ENCODE measurements at places on chromosomes 16 and 17.

DNA sequence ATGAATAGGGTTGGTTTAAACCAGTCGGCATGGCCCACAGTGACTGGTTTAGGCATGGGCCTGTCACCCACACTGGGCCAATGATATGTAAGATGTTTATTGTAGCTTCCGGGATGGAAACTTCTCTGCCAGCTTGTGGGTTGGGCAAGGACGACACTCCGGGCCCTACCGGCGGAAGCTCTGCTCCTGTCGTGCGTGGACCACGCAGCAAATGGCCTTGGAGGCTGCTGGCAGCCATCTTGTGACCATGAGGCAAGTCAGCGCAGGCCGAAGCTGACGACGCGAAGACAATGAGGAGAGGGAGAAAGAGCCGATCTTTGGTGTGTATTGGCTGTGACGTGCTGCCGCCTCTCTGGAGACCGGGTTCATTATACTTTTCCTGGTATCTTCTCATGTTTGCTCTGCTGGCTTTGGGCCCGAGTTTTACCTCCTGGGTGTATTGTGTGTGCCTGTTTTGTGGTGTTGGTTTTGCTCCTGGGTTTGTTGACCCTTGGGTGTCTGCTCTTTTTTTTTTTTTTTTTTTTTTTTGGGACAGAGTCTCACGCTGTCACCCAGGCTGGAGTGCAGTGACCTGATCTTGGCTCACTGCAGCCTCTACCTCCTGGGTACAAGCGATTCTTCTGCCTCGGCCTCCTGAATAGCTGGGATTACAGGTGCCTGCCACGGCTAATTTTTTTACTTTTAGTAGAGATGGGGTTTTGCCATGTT lies 15.4 kb downstream of the SLC25A10 start:
- DNase-seq = no peak

GRCh38 chr17:17042851-17043460 lies 699 bp downstream of the MPRIP start:
- DNase-seq = peak; percentile 78

DNA sequence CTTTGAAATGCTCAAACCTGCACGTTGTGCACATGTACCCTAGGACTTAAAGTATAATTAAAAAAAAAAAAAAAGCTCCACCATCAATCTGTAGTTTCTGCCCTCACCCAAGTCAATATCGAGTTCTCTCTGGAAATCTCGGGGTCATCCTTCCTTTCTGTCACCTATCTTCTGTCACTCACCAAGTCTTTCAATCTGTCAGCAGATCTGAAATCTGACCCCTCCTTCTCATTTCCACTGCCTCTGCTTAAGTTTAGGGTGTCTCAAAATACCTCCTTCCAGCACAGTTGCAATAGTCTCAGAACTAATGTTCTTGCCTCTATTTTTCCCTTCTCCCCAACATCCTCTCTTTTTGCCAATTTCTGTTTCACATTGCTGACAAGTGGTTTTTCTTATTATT lies 32.3 kb downstream of the FTO start:
- no peak for DNase-seq

- DNase-seq = no peak
Observed at GRCh38 chr16:12674524-12674923, 129.2 kb downstream of the CPPED1 start.

- DNase-seq = peak; percentile 37
Observed at GRCh38 chr16:14186795-14187221, 115.7 kb downstream of the MRTFB start.

DNA sequence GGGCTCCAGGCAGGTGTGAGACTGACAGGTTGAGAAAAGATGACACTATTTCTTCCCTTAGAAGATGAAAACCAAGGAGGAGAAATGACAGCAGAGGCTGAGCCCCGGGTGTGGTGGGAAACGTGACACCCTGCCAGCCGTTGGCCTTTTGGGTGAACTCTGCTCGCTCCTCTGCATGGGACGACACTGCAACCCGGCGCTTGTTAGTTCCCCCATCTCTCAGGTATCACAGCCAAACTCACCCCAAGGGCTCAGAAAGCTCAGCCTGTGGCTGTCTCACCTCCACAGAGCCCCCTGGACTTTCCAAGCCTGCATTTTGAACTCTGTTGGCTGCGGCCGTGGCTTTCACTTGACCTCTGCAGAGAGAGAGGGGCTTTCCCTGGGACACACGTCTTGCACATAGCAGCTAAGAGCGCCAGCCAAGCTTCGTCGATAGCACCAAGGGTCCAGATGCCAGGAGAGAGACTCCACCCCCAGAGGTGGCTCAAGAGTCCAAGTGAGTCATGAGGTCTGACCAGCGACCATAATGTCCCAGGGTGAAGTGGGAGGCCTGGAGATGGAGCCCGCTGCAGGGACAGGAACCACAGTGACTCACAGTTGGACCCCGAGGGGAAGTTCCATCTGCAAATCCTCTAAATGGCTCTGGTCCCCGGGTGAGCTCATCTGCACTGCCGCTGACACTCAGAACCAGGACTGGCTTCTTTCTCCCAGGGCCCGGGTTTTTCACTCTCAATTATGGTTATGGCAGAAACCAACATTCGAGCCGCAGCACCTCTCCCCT lies 301.9 kb downstream of the SOX9 start:
- DNase-seq = peak; percentile 80

DNA sequence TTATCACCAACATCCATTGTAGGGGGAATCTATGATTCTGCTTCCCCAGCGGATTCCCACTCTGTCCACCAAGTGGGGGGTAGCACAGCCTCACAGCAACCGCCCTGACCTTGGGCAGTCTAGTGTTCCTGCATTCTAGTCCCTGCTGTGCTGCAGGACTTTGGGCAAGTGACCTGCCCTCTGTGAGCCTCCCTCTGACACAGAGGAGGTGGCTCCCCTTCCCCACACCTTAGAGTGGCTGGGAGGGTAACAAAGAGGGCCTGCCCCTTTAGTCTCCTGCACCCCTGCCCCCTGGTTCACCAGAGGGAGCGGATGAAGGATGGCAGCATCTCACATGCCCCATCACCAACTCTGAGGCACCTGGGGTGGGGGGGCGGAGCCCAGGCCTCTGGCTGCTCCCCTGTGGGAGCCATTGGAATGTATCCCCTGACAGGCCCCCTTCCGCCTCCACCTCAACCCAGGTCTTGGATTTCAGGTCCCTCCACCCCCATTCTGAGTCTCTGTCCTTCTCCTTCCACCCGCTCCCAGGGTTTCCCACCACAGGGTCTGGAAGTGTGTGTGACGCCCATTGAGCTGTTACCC lies 10.1 kb downstream of the GAS2L2 start:
- no peak for DNase-seq

DNA sequence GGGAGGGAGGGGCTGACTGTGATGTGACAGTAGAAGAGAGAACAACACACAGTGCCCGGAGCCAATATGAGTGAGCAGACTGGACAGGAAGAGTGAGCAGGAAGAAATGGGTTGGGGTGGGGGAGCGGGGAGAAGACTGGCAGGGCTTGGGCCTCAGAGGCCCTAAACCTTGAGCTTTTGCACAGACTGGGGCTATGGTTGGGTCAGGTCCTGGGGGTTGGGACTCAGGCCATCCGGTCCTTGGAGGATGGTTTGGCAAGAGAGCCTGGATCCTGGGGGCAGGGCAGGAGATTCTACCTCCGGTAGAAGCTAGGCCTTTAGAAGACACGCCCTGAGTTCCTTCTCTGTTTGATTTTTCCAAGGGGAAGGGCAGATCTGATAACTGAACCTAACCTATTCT lies 1.1 kb downstream of the CAMTA2 start:
- peak; percentile 18 for DNase-seq

GRCh38 chr17:80477647-80478478 lies 1.5 kb upstream of the NPTX1 start:
- DNase-seq = peak; percentile 82

DNA sequence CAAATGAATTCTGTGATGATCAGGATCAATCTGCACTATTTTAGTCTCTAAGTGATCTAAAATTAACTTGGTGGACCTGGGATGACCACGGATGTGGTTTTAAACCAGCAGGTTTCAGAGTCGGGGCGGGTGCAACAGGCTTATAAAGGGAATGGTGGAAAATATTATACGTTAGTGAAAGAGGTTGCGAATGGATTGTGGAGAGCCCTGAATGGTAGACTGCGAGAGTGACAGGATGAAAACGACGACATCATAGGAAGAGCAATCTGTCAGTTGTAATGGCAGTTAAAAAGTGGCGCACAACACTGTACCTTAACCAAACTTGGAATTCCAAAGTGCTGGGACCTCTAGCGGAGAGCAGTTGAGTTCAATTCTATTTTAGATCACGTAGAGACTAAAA lies 1.2 kb upstream of the CYB5B start:
- DNase-seq = no peak

Measured in adipocyte (in vitro differentiated cells).